MCF 10A (cell line): ENCODE measurements at places on chromosomes 3 and 15. TPM values are rescaled to one million over a fixed set of nuclear protein-coding genes. Genes with fewer than 3 reads are reported as not detected.

DNA sequence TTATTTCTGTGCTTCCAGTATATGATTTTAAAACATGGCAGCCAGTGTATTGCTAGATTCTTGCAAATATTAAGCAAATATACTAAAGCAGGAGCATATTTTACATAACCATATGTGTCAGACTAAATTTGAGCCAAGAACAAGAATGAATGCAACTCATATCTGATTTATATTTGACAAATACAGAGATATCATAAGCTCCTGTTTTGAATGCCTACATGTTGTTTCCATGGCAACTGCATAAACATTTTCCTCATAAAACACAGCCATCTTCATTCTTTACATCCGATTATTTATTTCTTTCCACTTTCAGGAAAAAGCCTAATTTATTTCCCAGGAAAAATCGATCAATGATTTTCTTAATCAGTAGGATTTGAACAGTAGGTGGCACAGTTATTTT is 172.2 kb upstream of the TSPAN3 start:
- DNase-seq: no peak

GRCh38 chr3:14439501-14440167 is 37.2 kb downstream of the SLC6A6 start:
- peak; percentile 63 for DNase-seq

Gene CTDSPL
- 28.6 and 38.8 TPM in 2 replicates for total RNA-seq

DNA sequence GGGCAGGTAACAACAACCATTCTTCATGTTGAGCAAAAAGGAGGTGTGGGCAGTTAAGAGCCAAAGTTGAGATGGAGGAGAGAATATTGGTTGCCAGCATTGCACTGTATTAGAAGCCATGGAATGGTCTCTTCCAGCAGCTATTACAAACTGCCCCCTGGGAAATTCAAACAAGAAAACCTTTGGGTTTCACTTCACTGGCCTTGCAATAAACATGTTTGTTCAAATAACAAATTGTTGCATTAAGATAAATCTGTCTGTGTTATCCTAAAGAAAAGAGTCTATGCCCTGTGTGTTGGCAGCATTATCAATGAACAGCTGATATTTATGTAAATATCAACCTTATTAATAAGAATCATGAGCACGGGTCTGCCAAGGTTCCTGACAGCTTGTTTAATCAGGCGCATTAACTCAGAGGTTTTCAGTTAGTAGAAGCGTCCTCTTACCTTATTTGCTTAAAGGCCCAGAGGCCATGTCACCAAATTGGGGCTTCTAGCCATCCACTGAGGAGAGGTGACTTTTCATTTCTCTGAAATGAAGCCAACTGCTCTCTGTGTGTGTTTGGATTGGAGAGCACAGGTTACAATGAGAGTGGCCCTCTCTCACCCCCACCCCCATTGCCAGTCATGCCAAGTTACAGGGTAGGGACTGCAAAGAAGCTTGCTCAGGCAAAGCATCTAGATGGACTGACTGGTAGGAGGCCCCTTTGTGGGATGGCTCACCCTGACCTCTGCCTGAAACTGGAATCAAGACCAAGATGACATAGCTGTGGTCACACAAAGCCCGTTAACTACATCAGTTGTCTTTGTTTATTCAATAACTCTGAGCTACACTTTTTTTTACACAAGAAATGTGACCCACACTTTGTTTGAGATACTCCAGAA is 10.5 kb downstream of the FILIP1L start:
- DNase-seq: no peak

DNA sequence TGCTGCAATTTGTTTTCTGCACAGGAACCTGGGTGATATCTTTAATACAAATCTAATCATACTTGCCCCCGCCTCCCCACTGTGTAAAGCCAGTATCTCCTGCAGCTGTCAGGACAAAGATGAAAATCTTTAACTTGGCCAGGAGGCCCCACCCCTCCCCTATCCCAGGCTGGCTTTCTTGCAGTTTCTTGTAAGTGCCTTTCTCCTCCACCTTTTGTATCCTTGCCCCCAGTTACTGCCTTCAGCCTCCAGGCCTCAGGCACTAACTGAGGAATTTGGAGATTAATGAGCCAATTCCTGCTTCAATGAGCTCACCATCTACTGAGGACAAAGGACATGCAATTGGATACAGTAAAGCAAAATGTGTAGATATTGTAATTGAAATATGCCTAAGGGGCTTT is 6.5 kb downstream of the GCSAM start:
- no peak for DNase-seq

- no peak for DNase-seq
Measured at GRCh38 chr3:192068464-192069254, 607.7 kb downstream of the PYDC2 start.

Gene ALDH1A2
- 1.2 and 1.3 TPM in 2 replicates for total RNA-seq

GRCh38 chr15:70257573-70258248 is 160.0 kb upstream of the TLE3 start:
- DNase-seq: no peak

GRCh38 chr15:28043691-28044091 is 55.4 kb downstream of the OCA2 start:
- DNase-seq: no peak
